ENCODE measurements at places on chromosomes 7 and 10. TPM values are rescaled to one million over a fixed set of nuclear protein-coding genes. Genes with fewer than 3 reads are reported as not detected.

- DNase-seq, result peak; percentile 30
Measured at GRCh38 chr10:92290076-92290836, 622 bp downstream of the CPEB3 start.

Gene WEE2
- polyA plus RNA-seq, result not detected

Gene MAT1A
- not detected for polyA plus RNA-seq

GRCh38 chr10:69360485-69361302 lies 56.0 kb downstream of the TACR2 start:
- no peak for DNase-seq

Gene RHBDD2
- polyA plus RNA-seq, result 53.1 TPM

DNA sequence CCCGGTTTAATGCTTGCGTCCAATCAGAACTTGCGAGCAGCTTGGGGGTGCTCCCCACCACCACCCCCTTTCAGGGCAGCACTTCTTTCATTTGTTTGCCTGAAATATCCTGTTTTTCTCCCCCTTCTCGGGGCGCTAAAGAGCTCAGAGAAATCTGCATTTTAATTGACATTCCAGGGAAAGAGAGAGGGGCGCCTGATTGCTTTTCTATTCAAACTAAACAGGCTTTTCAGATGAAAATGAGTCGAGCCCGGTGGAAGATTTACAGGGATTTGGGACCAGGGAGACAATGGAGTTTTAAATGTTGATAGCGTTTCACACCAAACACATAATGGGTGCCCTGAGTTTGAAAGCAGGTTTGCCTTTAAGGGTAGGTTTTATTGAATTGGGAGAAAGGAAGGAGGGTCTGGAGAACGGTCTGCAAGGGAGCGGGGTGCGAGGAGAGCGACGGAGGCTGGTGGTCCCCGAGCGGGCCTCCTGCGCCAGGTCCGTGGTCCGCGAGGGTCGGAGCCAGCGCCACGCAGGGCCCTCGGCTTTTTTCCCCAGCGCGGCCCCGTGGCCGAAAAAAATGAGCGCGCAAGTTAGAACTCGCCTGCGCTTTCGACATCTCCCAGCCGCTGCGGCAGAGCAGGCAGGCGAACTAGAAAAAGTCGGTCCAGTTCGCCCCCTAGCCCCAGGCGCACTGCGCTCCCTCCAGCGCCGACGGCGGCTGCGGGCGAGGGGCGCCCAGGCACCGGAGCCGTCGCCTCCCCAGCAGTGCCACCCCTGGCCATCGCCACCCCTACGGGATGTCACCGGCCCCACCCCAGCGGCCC lies 1.3 kb downstream of the FGFR2 start:
- DNase-seq, result no peak

- DNase-seq, result no peak
Measured at GRCh38 chr10:72265508-72265907, 8.2 kb upstream of the DDIT4 start.

All from CD14-positive monocyte (primary cell).